ENCODE measurements at places on chromosomes 7 and 10.
A peak's percentile ranks its signal among the peaks of the same experiment; 100 is the strongest.

- no peak for DNase-seq
Measured at GRCh38 chr10:11011436-11011835, 6.2 kb upstream of the CELF2 start.

GRCh38 chr7:132152131-132152889, 424.0 kb downstream of the PLXNA4 start:
- no peak for DNase-seq

DNA sequence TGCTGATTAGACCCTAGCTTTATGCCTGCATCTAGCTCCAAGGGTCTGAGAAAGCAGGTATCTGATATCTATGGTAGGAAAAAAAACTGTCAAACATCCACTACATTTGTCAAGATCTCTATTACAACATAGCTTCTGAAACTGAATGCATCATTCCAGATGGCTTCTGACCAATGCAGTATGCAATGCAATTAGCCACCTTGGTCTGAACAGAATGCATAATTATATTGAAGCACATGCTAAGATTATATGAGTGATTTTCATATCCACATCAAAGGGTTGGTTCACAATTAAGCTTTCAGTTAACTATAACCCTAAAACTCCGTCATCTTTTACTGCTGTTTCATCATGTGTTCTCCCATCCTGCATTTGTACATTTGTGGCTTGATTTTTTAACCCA, 271.4 kb downstream of the POLR1F start:
- no peak for DNase-seq

GRCh38 chr10:1177936-1178335, 121.8 kb downstream of the WDR37 start:
- DNase-seq: no peak

GRCh38 chr7:98056580-98056979, 50.1 kb upstream of the LMTK2 start:
- DNase-seq: no peak

DNA sequence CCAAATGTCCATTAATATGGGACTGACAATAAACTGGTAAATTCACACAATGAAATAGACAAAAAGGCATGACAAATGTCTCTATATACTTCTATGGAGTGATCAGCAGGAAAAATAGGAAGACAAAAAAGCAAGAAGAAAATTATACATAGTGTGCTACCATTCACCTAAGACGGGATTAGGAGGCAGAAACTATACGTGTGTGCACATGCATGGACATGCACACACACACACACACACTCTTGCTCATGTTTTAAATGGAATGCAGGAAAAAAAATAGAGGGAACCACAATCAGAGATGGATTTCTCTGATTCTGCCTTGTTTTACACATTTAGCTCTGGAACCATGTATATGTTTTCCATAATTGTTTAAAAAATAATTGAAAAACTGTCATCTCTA, 119.0 kb downstream of the ZFAND4 start:
- DNase-seq: no peak

- DNase-seq: no peak
Measured at GRCh38 chr7:45509222-45509621, 64.9 kb upstream of the ADCY1 start.

DNA sequence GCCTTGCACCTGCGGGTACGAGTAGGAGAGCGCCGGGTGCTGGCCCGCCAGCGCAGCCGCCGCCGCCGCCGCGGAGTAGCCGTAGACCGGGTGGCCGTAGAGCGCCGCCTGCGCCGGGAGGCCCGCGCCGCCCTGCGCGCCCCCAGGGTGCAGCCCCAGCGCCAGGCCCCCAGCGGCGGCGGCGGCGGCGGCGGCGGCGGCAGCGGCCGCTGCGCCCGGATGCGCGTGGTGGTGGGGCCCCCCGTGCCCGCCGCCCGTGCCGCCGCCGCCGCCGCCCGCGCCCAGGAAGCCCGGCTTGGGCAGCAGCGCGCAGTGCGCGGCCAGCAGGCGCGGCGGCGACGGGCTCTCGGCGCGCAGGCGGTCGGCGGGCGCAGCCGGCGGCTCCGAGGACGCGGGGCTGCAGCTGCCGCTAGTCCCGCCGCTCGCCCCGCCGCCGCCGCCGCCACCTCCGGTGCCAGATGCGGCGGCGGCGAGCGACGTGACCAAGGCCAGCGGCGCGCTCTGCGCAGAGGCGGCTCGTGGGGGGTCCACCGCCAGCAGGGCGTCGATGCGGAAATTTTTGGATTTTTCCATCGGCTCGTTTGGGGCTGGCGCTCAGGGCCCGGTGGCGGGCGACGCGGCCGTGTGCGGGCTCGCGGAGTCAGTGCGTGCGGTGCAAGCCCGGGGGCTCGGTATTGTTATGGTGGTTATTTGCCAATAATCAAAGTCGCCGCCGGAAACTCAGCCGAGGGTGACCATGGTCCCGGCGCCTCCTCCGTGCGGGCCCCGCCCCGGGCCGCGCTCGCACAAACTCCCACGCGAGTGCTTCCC, 480 bp downstream of the MNX1 start:
- no peak for DNase-seq

DNA sequence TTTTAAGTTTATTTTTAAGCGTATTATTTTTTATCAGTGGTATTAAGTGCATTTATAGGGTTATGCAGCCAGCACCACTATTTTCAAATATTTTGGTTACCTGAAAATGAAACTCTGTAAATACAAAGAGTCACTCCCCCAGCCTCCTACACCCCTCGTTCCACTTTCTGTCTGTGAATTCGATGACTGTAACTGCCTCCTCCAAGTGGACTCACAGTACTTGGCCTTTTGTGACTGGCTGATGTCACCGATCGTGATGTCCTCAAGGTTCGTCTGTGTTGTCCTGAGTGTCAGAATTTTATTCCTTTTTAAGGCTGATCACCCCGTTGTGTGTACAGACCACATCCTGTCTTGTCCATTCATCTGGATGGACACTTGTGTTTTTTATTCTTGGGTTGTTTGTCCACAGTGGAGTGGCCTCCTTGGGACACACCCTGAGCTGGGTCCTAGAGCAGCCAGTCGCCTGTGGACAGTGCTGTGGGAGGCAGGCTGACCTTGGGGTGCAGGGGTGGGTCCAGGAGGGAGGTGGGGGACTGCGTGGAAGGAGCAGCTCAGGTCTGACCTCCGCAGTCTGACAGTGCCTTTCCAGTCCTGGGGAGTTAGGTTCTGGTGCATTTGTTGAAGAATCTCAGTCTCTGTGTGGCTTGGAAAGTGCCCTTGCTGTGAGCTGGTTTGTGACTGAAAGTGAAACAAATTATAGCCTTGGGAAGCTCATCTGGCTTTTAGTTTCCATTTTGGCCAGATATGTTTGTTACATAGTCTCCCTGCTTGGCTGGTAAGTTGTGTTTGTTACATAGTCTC, 6.9 kb downstream of the MTG1 start:
- no peak for DNase-seq

GRCh38 chr7:33444511-33444910, 315.1 kb downstream of the BBS9 start:
- no peak for DNase-seq

DNA sequence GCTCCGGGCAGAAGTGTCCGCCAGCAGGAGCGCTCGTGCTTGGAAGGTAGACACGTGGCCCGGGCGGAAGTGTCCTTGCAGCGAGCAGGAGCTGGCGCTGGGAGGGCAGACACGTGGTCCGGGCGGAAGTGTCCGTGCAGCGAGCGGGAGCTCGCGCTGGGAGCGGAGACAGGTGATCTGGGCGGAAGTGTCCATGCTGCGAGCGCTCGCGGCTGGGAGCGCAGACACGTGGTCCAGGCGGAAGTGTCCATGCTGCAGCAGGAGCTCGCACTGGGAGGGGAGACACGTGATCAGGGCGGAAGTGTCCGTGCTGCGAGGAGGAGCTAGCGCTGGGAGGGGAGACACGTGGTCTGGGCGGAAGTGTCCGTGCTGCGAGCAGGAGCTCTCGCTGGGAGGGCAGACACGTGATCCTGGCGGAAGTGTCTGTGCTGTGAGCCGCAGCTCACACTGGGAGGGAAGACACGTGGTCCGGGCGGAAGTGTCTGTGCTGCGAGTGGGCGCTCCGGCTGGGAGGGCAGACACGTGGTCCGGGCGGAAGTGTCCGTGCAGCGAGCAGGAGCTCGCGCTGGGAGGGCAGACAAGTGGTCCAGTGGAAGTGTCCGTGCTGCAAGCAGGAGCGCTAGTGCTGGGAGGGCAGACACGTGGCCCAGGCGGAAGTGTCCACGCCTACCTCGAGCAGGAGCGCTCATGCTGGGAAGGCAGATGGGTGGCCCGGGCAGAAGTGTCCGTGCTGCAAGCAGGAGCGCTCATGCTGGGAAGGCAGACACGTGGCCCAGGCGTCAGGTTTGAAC, 41.1 kb upstream of the PRKAR1B start:
- no peak for DNase-seq

DNA sequence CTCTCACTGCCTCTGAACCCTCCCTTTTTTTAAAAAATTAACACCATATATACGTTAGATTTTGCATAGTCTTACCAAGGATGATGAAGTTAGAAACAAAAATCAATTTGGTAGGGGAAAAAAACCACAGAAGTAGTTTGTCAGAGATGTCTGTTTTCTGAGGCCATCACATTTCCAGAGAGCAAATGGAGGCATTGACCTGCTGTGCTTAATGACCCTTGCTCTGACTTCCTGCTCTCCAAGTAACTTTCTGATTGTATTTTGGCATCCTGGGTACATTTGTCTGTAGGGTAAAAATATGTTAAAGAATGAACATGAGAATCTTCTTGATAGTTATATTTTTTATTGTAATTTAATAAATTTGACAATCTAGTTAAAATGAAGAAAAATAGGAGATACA, 140.2 kb downstream of the LCOR start:
- DNase-seq: peak; percentile 55

DNA sequence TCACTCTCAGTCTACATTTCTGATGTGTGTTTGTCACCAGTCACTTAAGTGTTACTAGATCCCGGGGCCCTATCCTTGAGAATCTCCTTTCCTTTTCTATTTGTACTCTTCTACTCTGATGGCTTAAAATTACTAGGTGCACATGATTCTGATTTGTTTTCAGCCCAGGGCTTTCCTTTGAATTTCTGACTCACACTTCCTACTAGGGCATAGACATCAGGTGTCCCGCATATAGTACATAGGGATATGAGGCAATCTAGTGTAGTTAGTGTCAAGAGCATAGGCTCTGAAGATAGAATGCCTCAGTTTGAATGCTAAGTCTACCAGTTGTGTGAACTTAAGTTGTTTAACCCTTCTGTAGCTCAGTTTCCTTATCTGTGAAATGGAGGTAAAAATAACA, 49.4 kb upstream of the LRRN3 start:
- no peak for DNase-seq

DNA sequence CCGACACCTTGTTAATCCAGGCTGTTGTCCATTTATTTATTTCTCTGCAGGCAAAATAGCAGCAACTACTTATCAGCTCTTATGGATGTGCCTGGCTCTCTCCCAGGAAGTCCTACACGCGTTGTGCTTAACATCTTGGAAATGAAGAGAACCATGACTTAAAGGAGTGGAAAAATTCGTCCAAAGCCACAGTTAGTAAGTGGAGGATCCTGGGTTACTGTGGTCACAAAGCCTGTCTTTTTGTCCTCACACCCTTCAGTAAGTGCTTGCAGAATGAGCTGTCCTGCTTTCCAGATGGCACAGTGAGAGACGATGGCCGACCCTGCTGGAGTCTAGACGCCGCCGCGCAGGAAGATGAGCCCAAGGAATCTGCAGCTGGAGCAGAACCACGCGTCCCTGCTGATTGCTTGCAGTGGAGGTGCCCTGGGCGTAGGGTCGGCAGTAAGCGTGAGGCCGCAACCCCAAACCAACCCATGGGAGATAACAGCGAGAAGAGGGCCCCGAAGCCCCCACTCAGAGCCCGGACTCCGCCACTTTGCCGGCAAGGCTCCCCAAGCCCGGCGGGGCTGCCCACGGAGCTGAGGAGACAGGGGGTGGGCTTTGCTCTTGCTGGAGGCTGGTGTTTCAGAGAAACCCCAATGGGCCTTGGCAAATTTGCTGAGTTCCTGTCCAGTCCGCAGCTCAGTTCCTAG, 178.6 kb downstream of the CXCL12 start:
- peak; percentile 22 for DNase-seq

DNA sequence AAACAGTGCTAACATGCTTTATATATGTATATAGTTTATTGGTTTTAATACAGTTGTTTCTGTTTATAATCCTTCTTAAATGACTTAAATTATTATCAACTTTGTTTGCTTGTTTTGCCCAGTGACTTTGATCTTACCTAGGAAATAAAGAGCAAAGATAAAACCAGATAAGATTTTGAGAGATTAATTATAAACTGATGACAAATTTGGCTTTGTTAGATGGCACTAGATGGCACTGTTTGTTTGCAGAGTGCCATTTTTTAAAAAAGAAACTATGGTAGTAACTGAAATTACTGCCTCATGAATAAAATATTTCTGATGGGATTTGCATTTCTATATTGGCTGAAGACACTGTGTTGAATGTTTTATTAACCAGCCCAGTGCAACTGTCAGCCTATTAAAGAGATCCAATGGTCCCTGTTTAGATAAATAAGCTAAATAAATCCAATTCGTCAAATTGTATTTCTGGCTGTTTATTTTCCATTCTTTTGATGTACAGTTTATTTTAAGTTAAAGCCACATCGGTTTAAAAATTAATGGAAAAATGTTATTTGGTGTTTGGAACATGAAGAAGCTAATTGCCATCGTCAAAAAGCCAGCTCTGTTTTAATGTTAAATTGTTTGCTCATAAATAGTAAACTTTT, 28.7 kb downstream of the VTI1A start:
- no peak for DNase-seq

GRCh38 chr7:38660427-38661099, 29.4 kb upstream of the AMPH start:
- DNase-seq: no peak

GRCh38 chr7:147999962-148000361, 590.6 kb upstream of the C7orf33 start:
- no peak for DNase-seq

DNA sequence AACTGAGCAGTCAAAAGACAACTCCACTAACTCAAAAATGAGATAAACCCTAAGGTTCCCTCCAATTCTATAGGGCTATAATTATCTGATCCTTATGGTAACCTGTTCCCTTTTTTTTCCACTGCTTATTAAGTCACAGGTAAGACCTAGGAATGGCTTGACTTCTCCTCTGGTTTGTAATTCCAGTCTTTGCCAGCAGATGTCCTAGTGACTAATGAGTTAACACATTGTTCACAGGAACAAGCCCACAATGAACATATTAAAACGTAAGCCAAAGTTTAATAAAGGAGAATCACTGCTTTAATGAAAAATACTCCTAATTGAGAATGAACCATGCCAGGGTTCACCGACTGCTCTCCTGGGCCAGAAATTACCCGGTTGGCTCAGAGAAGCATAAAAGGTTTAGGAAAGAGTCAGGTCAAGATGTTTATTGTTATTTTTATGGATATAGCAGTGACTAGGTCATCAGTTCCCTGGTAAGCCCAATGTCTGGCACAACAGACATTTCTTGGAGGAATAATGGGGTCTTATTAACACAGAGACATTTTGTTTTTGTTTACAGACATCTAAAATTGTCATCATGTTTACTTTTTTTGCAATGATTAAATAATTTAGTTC, 120.1 kb downstream of the ELAPOR2 start:
- peak; percentile 66 for DNase-seq

GRCh38 chr10:84329196-84329611, 815 bp downstream of the CCSER2 start:
- peak; percentile 60 for DNase-seq

GRCh38 chr10:7085913-7086589, 324.8 kb downstream of the SFMBT2 start:
- DNase-seq: peak; percentile 77

All from spinal cord (tissue), 10 donors.